Posterior cingulate gyrus (tissue), 11 donors: ENCODE measurements at places on chromosomes 6 and 20.

- no peak for DNase-seq
These were observed 87.1 kb downstream of the INSM1 start for GRCh38 chr20:20454850-20455627.

DNA sequence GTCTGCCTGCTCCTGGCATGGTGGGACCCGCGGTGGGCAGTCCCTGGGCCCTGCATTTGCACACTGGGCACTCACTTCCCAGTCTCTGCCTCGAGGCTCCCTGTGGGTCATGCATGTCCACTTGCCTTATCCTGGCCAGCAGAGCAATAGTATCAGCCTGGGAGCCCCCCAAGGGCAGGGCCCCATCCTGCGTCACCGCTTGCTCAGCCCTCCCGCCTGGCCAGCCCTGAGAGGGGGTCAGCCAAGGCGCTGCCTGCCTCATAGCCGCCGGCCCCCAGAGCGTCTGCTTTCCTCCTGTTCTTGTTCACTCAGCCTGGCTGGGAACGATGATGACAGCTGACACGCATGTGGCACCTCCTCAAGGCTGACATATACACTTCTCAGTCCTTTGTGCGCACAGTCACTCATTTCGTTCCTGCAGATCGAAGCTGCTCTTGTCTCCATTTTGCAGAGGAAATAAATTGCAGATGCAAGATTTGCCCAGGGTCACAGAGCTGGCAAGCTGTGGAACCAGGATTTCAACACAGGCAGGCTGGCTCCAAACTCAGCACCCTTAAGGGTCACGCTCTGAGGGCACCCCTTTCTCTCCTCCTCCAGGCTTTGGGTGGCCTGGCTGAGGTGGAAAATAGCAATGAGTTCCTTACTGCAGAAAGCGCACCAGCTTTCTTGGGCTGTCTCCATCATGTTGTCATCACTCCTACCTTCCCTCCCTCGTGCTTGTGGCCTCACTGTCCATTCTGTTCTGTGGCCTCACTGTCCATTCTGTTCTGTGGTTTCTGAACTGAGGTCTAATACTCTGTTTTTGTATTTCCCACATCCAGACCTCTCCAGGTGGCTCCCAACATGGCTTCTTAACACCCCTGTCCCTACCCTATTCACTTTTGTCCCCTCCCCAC is 17.2 kb downstream of the KCNK17 start:
- peak; percentile 50 for DNase-seq

- peak; percentile 80 for DNase-seq
These were observed 93.7 kb downstream of the PSMB1 start for GRCh38 chr6:170459451-170459850.

GRCh38 chr20:35257175-35257909 is 20.6 kb downstream of the MMP24OS start:
- no peak for DNase-seq

- DNase-seq: no peak
These were observed 7.6 kb downstream of the FAM217A start for GRCh38 chr6:4071330-4071729.

DNA sequence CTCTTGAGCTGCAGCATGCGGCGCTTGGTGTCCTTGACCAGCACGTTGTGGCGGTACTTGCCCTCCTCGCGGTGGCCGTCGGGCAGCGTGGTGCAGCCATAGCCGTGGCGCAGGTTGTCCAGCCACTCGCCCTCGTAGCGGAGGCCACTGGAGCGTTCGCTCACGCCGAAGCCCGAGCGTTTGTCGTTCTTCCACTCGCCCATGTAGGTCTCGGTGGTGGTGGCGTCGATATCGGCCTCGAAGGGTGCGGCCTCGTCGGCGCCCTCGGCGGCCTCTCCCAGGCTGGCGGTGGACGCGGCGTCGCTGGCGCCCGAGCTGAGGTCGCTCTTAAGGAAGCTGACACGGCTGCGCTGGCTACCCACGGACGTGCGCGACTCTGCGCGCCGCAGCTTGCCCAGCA is 27.3 kb downstream of the JPH2 start:
- no peak for DNase-seq

GRCh38 chr6:5323979-5324378 is 62.7 kb downstream of the FARS2 start:
- DNase-seq: no peak

- no peak for DNase-seq
These were observed 126.5 kb upstream of the JAG1 start for GRCh38 chr20:10800288-10800687.

DNA sequence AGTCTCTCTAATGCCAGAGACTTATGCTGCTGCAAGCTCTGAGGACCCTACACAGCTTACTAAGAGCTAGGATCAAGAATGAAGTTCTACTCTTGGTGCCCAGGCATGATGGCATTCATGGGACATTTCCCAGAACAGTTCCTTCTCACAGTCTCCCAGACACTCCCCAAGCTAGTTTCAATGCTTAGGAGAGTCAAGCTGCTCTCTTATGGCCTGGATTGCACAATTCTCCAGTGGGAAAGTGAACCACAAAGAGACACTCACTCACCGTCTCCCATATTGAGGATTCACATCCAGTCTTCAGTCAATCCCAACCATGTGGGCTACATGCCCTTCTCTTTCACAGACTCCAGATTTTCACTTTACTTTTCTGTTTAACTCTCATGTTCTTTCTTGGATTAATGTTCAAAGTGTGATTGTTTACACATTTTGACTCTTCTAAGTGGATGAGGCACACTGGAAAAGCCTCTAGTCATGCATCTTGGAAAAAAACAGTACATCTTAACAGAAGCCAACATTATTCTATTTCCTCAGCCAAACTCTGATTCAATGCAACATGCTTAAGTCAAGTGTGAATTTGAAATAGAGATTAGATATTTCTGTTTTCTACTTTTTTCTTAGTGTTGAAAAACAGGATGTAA is 447.8 kb upstream of the BTBD3 start:
- DNase-seq: no peak

- DNase-seq: no peak
These were observed 268.9 kb downstream of the PREX1 start for GRCh38 chr20:48558906-48559305.

DNA sequence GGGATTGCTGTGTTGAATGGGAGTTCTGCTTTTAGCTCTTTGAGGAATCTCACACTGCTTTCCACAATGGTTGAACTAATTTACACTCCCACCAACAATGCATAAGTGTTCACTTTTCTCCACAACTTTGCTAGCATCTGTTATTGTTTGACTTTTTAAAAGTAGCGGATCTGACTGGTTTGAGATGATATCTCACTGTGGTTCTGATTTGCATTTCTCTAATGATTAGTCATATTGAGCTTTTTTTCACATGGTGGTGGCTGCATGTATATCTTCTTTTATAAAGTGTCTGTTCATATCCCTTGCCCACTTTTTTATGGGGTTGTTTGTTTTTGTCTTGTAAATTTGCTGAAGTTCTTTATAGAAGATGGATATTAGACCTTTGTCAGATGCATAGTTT is 588.3 kb upstream of the ADGRB3 start:
- no peak for DNase-seq

GRCh38 chr20:41697861-41698559 is 79.8 kb upstream of the CHD6 start:
- no peak for DNase-seq

DNA sequence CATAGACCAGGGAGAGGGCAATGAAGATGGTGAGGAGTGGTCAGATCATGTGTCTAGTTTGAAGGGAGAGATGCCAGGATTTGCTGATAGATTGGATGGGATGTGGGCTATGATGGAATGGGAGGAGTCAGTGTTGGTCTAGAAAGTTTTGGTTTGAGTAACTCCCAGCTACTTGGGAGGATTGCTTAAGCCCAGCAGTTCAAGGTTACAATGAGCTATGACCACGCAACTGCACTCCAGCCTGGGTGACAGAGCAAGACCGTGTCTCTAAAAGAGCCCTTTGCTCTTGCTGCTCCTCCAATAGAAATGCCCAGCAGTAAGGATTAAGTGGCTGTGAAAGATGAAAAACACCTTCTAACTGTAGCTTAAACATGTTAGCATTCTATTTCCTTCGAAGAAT is 18.2 kb upstream of the LAMP5 start:
- DNase-seq: no peak

DNA sequence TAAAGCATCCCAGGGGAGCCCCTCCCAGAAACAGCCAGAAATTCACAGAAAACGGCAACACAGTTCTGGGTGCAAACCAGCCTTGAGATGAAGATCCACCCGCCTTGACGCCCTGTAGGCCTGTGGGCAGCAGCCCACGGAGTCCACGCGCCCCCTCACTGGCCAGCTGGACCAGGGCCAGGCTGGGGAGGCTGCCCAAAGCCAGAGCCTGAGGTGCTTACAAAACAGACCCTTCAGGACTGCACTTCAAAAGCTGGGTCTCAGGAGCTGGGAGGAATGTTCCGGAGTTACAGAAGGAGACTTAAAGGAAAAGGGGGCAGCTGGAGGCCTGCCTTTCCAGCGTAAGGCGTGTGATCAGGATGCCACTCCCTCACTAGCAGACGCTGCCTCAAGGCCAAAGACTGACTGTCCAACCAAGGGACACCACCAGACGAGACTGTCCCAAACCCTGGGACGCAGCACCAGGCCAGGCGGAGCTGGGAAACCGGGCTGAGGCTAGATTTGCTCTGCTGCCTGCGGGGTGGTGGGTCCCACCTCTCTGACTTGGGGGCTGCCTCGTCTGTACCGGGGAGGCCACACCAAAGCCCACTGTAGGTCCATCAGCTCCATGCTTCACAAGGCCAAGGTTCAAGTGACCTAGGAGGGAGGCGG is 48.1 kb downstream of the RRBP1 start:
- no peak for DNase-seq

GRCh38 chr6:14547284-14547998 is 429.9 kb downstream of the CD83 start:
- no peak for DNase-seq

- DNase-seq: no peak
These were observed 8.8 kb downstream of the NR2E1 start for GRCh38 chr6:108174371-108175175.

DNA sequence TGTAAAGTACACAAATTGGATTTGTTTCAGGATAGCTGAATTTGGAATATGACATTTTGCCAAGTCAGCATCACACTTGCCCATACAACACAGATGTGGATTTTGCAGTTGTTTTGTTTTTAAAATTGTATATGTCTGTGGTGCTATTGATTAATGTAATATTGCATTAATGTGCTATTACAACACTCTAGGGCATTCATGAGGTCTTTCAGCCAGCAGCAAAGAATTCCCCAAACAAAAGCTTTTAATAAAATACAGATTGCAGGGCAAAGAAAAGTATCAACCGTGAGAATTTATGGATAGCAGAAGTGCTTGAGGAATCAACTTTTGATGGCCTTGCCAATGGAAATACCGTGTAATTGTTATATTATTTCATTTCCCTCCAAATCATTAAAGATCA is 144.9 kb downstream of the AIG1 start:
- DNase-seq: no peak

DNA sequence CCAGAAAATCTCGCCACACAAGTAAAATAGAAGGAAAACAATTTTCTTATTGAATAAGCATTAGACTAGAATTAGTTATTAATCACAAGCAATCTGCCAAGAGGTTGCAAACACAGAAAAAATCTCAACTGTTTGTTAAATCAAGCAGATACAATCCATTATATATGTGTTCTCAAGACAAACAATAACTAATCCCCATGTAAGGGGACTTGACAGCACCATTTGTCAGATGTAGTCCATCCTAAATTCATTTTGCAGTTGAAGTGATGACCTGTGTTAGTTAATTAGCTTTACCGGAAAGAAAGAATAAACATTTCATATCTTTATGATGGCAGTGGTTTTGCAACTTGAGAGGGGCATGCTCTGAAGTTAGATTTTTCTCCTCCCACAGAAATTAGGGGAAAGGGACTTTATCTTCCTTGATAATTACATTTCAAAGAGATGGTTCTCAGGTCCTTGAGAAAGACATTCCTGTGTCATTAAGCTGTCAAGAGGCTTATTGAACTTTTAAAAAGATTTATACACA is 1588.0 kb downstream of the GRIK2 start:
- no peak for DNase-seq
